HepG2 (cell line): ENCODE measurements at places on chromosomes 3 and 15. TPM values are rescaled to one million over a fixed set of nuclear protein-coding genes. Genes with fewer than 3 reads are reported as not detected.

The CHDH gene
- 40.4 and 48.9 TPM in 2 replicates for total RNA-seq

The PAK6 gene
- total RNA-seq: 0.07 TPM in 1 of 2 replicates, not detected in the other

The NME9 gene
- total RNA-seq: not detected in 2 replicates

The TMEM207 gene
- not detected in 2 replicates for total RNA-seq

The MYEF2 gene
- 9.6 and 10.3 TPM in 2 replicates for total RNA-seq

The ALDH1L1 gene
- total RNA-seq: 20.8 and 28.7 TPM in 2 replicates

The C3orf52 gene
- 1.0 and 1.2 TPM in 2 replicates for total RNA-seq

The ANKDD1A gene
- 0.11 TPM in 2 replicates for total RNA-seq
